ENCODE measurements at places on chromosomes 11 and 22. TPM values are rescaled to one million over a fixed set of nuclear protein-coding genes. Genes with fewer than 3 reads are reported as not detected.
A peak's percentile ranks its signal among the peaks of the same experiment; 100 is the strongest.

Gene CHADL
- polyA plus RNA-seq: not detected

DNA sequence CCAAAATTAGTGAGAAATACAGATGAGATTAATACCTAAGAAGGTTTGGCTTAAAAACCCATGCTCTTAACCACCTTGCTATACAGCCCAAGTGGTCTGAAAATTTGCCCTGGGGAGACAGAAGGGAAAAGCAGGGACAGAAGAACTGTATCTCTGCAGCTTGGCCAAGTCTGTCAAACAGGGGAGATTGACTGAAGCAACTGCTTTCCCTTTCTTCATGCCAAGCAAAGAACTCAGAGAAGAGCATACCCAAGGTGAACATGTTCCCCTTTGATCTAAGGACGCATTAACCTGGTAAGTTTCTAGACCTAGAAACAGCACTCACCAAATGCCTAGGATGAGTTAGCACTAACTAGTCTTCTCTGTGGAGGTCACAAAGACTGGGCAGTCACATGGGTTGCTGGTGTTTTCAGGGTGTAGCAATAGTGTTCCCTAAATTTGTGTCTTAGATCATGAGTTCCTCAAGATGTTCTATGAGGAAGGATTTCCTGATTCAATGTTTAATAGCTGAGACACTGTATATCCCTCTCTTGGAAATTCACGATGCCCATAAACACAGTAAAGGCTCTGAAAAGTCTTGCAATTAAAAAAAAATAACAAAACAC lies 75.6 kb upstream of the GRAMD1B start:
- no peak for DNase-seq

GRCh38 chr11:117701781-117702180 lies 95.2 kb downstream of the DSCAML1 start:
- DNase-seq: no peak

DNA sequence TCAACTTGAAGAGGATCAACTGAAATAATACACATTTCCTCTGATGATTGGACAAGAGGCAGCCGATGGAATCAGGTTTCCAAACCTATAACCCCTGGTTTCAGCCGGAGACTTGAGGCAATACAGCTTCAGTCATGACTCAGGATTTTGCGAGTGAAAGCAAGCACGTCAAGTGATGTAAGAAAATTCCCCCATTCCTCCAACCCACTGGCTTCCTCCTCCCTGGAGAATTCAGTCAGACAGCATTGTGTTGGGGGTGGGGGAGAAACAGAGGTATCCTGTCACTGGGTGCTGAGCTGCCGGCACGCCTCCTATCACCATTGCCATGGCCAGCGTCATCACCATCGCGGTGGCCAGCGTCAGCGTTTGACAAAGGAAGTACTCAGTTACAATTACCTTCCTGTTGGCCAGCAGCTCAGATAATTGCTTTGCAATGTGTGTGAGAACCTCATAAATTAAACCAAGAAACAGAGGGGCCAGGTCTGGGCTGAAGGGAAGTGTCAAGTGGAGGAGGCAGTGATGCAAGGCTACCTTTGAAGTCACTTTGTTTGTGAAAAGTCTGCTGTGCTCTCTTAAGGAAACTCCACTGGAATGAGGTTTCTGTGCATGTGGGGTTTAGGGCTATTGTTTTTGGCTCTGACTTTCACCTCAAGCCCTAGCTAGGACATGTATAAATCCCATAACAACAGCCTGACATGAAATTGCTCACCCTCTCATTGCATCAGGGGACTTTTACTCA lies 50.2 kb downstream of the LIF start:
- DNase-seq: peak; percentile 40

GRCh38 chr11:47628026-47628425 lies 14.3 kb downstream of the MTCH2 start:
- DNase-seq: no peak
